ENCODE measurements at places on chromosomes 1 and 21. TPM values are rescaled to one million over a fixed set of nuclear protein-coding genes. Genes with fewer than 3 reads are reported as not detected.

GRCh38 chr1:56374026-56374974 is 205.1 kb downstream of the PLPP3 start:
- no peaks in the 10 kb centered on the region for H3K27me3 ChIP-seq
- H3K4me3 ChIP-seq: peak overlapping the region; percentile 40
- peak overlapping the region; percentile 81 for H3K27ac ChIP-seq
- DNase-seq: no peak
- no peaks in the 10 kb centered on the region for H3K36me3 ChIP-seq

- no peak overlapping the region for H3K4me3 ChIP-seq
- H3K4me1 ChIP-seq: no peaks in the 10 kb centered on the region
- no peaks in the 10 kb centered on the region for H3K36me3 ChIP-seq
- no peaks in the 10 kb centered on the region for H3K27me3 ChIP-seq
- H3K27ac ChIP-seq: no peak overlapping the region
- no peak for DNase-seq
These were observed 449.0 kb downstream of the NPHP4 start for GRCh38 chr1:5543235-5543634.

- H3K27ac ChIP-seq: no peak overlapping the region
- no peaks in the 10 kb centered on the region for H3K27me3 ChIP-seq
- no peak for DNase-seq
- H3K36me3 ChIP-seq: no peaks in the 10 kb centered on the region
These were observed 25.5 kb downstream of the SPAG17 start for GRCh38 chr1:118159569-118159968.

- no peak overlapping the region for H3K27ac ChIP-seq
- no peak for DNase-seq
- peaks cover 5% of the 10 kb centered on the region for H3K4me1 ChIP-seq
- H3K36me3 ChIP-seq: no peaks in the 10 kb centered on the region
- peaks cover 6% of the 10 kb centered on the region for H3K27me3 ChIP-seq
These were observed 9.6 kb downstream of the ACKR1 start for GRCh38 chr1:159214149-159214760.

DNA sequence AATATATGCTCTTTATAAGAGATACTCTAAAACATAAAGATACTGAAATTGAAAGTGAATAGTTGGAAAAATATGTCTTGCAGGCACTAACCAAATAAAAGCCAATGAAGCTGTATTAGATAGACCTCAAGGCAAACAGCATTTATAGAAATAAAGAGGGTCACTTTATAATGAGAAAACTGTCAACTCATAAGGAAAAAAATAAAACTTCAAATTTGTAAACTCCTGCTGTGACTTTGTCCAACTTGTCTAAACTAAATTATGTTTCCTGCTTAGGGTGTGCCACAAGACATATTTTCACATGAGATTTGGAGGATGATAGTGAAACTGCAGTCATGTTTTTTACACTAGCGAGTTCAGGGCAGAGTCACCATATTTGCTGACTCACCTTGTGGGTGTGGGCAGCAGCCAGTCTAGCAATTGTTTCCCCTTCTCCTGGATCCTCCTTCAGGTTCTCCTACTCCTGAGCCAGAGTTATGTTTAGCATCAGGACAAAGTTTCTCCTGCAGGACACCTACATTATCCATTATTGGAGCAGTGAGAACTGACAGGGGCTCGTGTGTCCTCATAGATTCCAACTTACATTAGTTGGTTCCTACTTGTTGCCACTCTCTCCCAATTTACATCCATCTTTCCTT is 43.8 kb downstream of the CD53 start:
- H3K4me3 ChIP-seq: no peak overlapping the region
- no peaks in the 10 kb centered on the region for H3K4me1 ChIP-seq
- no peak for DNase-seq
- no peaks in the 10 kb centered on the region for H3K36me3 ChIP-seq

- no peaks in the 10 kb centered on the region for H3K4me1 ChIP-seq
- DNase-seq: no peak
- H3K4me3 ChIP-seq: no peak overlapping the region
These were observed 64.5 kb upstream of the ABCG1 start for GRCh38 chr21:42154237-42155044.

- H3K27ac ChIP-seq: no peak overlapping the region
- DNase-seq: no peak
- H3K27me3 ChIP-seq: no peaks in the 10 kb centered on the region
- no peaks in the 10 kb centered on the region for H3K36me3 ChIP-seq
- H3K4me3 ChIP-seq: no peak overlapping the region
- no peaks in the 10 kb centered on the region for H3K4me1 ChIP-seq
These were observed 18.1 kb downstream of the SIPA1L2 start for GRCh38 chr1:232611834-232612233.

DNA sequence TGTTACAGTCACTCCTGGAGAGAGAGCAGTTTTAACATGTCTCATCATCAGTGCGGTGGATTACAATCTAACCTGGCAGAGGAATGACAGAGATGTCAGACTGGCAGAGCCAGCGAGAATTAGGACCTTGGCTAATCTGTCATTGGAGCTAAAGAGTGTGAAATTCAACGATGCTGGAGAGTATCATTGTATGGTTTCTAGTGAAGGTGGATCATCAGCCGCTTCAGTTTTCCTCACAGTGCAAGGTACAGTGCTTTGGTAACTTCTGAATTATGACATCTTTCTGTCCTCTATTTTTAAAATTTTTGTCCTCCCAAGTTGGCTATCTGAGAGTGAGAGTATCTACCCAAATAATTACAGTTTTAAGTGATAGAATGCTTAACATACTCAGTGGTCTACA is 199.4 kb downstream of the HMCN1 start:
- H3K4me3 ChIP-seq: no peak overlapping the region
- H3K27ac ChIP-seq: no peak overlapping the region
- DNase-seq: no peak
- no peaks in the 10 kb centered on the region for H3K4me1 ChIP-seq

GRCh38 chr1:160375788-160376524 is 9.1 kb downstream of the NHLH1 start:
- H3K4me1 ChIP-seq: peaks cover 9% of the 10 kb centered on the region
- no peak overlapping the region for H3K27ac ChIP-seq
- no peaks in the 10 kb centered on the region for H3K36me3 ChIP-seq
- no peak overlapping the region for H3K4me3 ChIP-seq
- DNase-seq: no peak

- DNase-seq: no peak
- no peaks in the 10 kb centered on the region for H3K27me3 ChIP-seq
- H3K27ac ChIP-seq: peak overlapping the region; percentile 10
- no peaks in the 10 kb centered on the region for H3K36me3 ChIP-seq
- H3K4me3 ChIP-seq: peak overlapping the region; percentile 62
- H3K4me1 ChIP-seq: no peaks in the 10 kb centered on the region
These were observed 4.6 kb downstream of the MPZ start for GRCh38 chr1:161304927-161305866.

The NTNG1 gene
- not detected for total RNA-seq

GRCh38 chr1:3673381-3674099 is 21.2 kb downstream of the TP73 start:
- no peaks in the 10 kb centered on the region for H3K27me3 ChIP-seq
- no peak for DNase-seq
- no peak overlapping the region for H3K27ac ChIP-seq

DNA sequence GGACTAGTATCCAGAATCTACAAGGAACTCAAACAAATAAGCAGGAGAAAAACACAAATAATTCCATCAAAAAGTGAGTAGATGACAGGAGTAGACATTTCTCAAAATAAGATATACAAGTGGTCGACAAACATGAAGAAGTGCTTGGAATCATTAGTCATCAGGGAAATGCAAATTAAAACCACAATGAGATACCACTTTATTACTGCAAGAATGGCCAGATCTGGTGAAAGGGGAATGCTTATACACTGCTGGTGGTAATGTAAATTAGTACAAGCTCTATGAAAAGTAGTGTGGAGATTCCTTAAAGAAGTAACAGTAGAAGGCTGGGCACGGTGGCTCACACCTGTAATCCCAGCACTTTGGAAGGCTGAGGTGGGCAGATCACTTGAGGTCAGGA is 73.8 kb downstream of the POU2F1 start:
- no peaks in the 10 kb centered on the region for H3K36me3 ChIP-seq
- H3K27me3 ChIP-seq: no peaks in the 10 kb centered on the region
- peaks cover 38% of the 10 kb centered on the region for H3K4me1 ChIP-seq
- H3K27ac ChIP-seq: no peak overlapping the region

- no peaks in the 10 kb centered on the region for H3K36me3 ChIP-seq
- H3K4me3 ChIP-seq: no peak overlapping the region
- no peak for DNase-seq
- no peak overlapping the region for H3K27ac ChIP-seq
These were observed 45.3 kb upstream of the TNR start for GRCh38 chr1:175788586-175789252.

The ZMYM4 gene
- 15.2 TPM for total RNA-seq

The NES gene
- 13.7 TPM for total RNA-seq

- peaks cover 64% of the 10 kb centered on the region for H3K27me3 ChIP-seq
- DNase-seq: no peak
- no peaks in the 10 kb centered on the region for H3K36me3 ChIP-seq
- no peak overlapping the region for H3K27ac ChIP-seq
- H3K4me1 ChIP-seq: no peaks in the 10 kb centered on the region
These were observed 22.0 kb upstream of the DISP3 start for GRCh38 chr1:11456965-11457364.

The ZSWIM5 gene
- 0.81 TPM for total RNA-seq

The GBP4 gene
- total RNA-seq: 5.6 TPM

The DISP3 gene
- not detected for total RNA-seq

- H3K4me3 ChIP-seq: no peak overlapping the region
- H3K4me1 ChIP-seq: peaks cover 17% of the 10 kb centered on the region
- no peak overlapping the region for H3K27ac ChIP-seq
- H3K36me3 ChIP-seq: no peaks in the 10 kb centered on the region
- DNase-seq: no peak
These were observed 42.8 kb upstream of the ENAH start for GRCh38 chr1:225695578-225696337.

DNA sequence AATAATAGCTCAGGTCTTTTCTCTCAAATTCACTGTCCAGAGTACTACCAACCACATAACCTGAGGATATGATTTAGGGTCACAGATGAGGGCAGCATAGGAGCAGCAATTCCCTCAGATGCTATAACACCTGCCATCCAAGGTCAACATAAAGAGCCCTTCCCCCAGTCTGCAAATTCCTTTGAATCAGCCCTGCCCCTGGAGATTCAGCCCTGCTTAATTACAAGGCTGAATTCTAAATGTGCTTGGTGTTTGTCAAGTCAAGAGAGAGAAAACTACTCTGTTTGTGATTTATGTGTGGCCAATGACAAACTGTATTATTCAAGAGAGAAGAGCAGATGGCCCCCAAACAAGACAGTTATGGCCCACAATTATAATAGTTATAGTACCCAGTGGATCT is 195.7 kb upstream of the ADGRL2 start:
- no peak overlapping the region for H3K4me3 ChIP-seq
- H3K4me1 ChIP-seq: no peaks in the 10 kb centered on the region
- H3K27me3 ChIP-seq: no peaks in the 10 kb centered on the region
- H3K36me3 ChIP-seq: no peaks in the 10 kb centered on the region
- DNase-seq: no peak

GRCh38 chr1:245054105-245054504 is 100.7 kb upstream of the KIF26B start:
- H3K36me3 ChIP-seq: no peaks in the 10 kb centered on the region
- DNase-seq: no peak
- H3K4me3 ChIP-seq: no peak overlapping the region

The DAB1 gene
- total RNA-seq: not detected

GRCh38 chr1:204266504-204267034 is 52.8 kb upstream of the GOLT1A start:
- no peaks in the 10 kb centered on the region for H3K4me1 ChIP-seq
- no peaks in the 10 kb centered on the region for H3K27me3 ChIP-seq
- DNase-seq: no peak
- H3K36me3 ChIP-seq: no peaks in the 10 kb centered on the region

DNA sequence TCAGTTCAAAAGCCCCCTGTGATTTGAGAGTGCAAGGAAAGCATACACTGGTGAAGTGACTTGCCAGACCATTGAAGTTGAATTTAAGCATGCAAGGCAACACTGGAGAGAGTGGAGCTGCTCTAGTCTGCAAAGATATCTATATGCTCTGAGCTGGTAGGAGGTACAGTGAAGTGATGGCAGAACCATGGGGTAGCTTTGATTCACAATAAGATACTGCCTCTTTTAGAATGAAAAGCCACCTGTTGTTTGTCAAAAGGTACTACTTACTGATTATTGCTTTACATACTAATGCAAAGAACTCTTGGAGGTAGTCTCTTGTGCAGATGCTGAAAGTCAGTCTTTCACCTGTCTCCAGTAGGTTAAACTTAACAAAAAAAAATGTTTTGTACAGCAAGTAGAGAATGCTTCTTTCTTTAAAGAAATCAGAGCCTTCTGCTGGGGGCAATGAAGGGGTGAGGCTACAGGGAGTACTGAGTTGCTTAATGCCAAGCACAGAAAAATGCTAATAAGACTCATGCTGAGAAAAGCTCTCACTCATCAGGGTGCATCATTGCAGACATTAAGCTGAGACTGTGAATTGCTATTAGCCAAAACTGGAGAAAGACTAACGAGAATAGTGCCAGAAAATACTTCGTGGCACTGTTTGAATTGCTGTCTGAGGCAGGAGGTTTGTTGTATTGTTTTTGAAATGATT is 1150.5 kb upstream of the TMPRSS15 start:
- DNase-seq: no peak
- no peak overlapping the region for H3K27ac ChIP-seq
- H3K36me3 ChIP-seq: no peaks in the 10 kb centered on the region
- H3K27me3 ChIP-seq: no peaks in the 10 kb centered on the region
- H3K4me3 ChIP-seq: no peak overlapping the region

- peaks cover 50% of the 10 kb centered on the region for H3K4me1 ChIP-seq
- H3K27me3 ChIP-seq: no peaks in the 10 kb centered on the region
- peak overlapping the region; percentile 18 for H3K27ac ChIP-seq
- H3K36me3 ChIP-seq: no peaks in the 10 kb centered on the region
These were observed 8.6 kb downstream of the WNT9A start for GRCh38 chr1:227938911-227939790.

The C1orf198 gene
- 281 TPM for total RNA-seq

GRCh38 chr1:239268007-239268406 is 118.4 kb upstream of the CHRM3 start:
- no peaks in the 10 kb centered on the region for H3K27me3 ChIP-seq
- no peak for DNase-seq
- no peaks in the 10 kb centered on the region for H3K36me3 ChIP-seq
- no peak overlapping the region for H3K4me3 ChIP-seq

GRCh38 chr1:32172621-32173245 is 6.7 kb upstream of the TXLNA start:
- no peaks in the 10 kb centered on the region for H3K27me3 ChIP-seq
- H3K4me3 ChIP-seq: no peak overlapping the region
- H3K4me1 ChIP-seq: no peaks in the 10 kb centered on the region
- DNase-seq: no peak

The GBP6 gene
- not detected for total RNA-seq
